Stimulated activated CD8-positive, alpha-beta memory T cell treated with anti-CD3 and anti-CD28 coated beads, Interleukin-15, amount 100 ng/mL, for 24 hours (primary cell): ENCODE measurements at places on chromosomes 6 and 20.

DNA sequence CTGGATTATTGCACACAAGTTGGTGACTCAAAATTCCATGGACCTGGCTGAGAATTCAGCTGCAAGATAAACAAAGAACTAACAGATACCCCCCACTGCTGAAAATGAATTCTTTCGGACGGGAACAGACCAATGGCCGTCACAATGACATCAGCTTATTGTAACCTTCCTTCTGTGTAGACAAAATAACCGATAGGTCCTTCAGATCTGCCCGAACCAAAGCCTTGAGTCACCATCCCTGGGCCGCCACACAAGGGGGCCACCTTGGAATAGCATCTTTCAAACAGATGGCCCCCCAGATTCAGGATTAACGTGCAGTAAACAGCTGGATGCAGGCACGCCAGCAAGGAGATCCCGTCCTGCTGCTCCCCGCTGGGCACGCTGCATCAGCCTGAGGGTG is 214.0 kb upstream of the EXOC2 start:
- DNase-seq = no peak

- DNase-seq = no peak
Observed at GRCh38 chr20:40865095-40865494, 163.5 kb upstream of the TOP1 start.

GRCh38 chr20:2771631-2772080 is 28.8 kb downstream of the CPXM1 start:
- no peak for DNase-seq

DNA sequence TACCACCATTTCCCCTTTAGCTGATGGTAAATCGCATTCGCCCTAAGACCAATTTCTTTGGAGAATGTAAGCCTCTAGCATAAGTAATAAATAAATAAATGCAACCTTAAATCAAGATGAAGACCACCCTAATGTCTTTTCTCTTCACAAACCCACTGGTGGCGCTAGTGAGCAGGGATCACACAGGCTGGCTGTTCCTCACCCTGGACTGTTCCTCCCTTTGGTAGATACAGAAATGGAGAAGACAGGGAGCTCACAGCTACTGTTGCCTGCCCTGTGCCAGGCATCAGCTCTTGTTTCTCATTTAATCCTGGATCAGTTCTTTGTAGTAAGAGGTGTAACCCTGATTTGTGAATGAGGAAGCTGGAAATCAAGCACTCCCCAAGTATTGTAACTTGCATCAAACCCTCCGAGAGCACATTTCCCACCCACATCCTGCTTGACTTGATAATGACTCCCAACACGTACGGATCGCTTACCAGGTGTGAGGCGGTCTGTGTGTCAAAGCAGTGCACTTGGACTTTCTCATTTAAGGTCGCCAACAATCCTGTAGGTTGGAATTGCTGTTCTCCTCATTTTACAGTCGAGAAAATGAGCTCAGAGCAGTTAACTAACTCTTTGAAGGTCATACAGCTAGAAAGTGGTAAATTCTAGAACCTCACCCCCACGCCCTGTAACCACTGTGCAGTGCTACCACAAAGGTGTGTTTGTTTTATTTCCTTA is 236.1 kb downstream of the TSHZ2 start:
- DNase-seq = no peak

DNA sequence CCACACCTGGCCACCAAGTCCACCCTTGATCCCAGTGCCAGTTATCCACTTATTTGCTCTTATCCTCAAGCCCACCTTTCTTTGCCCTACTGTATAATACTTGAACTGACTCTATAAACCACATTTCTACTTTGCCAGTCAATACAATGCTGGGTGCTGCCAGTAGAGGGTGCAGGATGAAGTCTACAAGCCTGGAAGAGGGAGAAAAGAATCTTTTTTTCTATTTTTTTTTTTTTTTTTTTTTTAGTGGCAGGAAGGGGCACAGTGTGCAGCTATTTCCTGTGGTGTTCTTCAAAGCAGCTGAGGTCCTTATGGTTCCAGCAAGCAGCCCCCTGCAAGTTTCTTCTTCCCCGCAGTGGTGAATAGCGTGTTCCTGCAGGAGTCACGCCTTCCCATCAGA is 22.2 kb upstream of the GABRR1 start:
- DNase-seq = no peak

DNA sequence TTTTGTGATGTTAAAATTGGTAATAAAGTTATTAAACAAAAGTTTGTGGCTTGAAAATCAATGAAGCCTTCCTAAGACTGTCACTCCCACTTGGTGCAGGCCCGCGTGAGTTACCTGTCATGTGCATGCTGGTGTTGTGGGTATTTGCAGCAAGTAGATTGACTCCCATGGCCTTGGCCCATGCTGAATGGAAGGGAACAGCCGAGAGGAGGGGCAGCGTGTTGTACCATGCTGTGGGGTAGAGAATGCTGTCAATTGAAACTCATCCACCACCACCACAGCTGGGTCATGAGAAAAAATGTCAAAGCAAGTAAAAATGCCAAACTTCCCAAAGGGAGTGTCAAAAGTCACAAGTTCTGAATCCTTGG is 12.7 kb upstream of the VNN1 start:
- no peak for DNase-seq

DNA sequence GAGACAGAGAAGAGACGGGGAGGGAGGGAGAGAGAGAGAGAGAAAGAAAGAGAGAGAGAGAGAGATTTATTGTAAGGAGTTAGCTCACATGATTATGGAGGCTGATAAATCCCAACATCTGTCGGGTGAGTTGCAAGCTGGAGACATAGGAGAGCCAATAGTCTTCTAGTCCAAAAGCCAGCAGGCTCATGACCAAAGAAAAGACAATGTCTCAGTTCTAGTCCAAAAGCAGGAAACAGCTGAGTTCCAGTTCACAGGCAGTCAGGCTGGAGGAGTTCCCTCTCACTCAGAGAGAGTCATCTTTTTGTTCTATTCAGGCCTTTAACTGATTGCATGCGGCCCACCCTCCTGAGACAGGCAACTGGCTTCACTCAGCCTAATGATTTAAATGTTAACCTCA is 416.6 kb downstream of the PREX1 start:
- no peak for DNase-seq

GRCh38 chr20:25351024-25351360 is 39.6 kb downstream of the ABHD12 start:
- DNase-seq = no peak

DNA sequence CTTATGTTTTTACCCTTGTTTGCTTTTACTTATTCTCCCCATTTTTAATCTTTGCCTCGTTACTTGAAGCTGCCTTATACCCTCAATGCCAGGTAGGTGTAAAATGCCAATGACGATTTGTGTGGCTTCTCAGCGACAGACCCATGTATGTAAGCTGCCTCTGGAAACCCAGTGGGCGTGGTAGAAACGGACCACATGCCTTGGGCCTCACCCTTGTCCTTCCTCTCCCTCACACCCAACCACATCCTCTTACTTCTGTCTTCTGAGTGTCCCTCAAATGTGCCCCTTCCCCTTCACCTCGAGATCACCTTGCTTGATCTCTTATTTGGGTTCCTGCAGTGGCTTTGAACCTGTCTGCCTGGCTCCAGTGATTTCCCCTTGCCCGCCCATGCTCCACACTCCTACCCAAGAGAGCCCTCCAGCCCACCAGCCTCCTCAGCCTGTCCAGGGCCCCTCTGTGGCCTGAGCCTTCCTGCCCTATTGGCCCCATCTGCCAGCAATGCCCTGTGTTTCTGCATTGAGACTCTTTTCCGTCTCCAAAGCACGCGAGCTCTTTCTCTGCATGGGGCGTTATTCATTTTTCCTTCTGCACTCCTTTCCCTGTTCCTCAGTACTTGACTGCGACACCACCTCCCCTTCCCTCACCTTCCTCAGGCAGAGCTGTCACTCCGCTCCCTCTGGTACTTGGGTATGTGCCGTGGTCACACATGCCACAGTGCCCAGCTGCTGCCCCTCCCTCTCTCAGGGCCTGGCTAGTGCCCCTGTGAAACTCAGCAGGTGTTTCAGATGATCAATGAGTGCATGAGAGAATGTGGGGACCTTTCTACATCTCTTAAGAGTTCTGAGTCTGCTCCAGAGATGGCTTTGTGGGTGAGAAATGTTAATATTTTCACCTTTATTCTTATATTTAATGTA is 115.4 kb downstream of the SLX4IP start:
- DNase-seq = no peak

- DNase-seq = no peak
Observed at GRCh38 chr20:61608275-61609085, 356.4 kb downstream of the CDH4 start.

DNA sequence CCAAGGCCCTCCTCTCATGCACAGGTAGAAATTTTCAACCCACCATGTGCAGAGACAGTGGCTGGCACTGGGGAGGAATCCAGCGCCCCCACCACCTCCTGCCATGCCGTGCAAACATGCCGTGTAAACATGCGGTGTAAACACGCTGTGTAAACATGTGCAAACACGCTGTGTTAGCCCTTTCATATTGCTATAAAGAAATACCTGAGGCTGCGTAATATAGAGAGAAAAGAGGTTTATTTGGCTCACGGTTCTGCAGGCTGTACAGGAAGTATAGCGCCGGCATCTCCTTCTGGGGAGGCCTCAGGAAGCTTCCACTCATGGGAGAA is 218.3 kb downstream of the TAF4 start:
- DNase-seq = no peak

- DNase-seq = no peak
Observed at GRCh38 chr6:110214338-110214737, 34.1 kb downstream of the CDC40 start.

DNA sequence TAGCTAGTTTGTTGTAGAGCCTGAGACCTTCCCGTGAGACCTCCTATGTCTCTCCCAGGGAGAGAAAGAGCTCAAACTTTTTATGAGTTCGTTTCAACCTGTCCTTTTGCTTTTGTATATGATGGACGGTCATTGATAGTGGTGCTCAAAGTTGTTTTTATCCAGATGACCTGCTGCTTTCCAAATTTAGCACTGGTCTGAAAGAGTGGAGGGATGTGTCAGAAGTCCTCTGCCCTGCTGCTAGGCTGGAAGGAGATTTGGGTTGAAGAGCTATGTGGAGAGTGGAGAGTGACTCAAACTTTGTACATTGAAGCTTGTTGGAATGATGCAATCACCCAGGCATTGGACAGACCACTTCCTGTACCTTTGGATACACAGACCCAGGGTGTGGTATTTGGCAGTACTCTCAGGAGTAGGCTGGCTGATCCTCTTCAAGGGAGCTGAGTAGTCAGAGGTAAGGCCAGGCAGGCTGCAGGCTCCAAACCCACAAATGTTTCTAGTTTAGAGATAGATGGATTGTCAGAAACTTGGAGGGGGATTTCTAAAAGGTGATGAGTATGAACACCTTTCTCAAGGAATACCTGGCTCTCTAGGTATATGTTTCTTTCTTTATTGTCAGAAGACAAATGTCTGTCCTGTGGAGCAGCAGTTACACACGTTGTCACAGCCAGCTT is 49.4 kb upstream of the RREB1 start:
- DNase-seq = no peak

- no peak for DNase-seq
Observed at GRCh38 chr20:51062065-51062464, 39.2 kb upstream of the KCNG1 start.

DNA sequence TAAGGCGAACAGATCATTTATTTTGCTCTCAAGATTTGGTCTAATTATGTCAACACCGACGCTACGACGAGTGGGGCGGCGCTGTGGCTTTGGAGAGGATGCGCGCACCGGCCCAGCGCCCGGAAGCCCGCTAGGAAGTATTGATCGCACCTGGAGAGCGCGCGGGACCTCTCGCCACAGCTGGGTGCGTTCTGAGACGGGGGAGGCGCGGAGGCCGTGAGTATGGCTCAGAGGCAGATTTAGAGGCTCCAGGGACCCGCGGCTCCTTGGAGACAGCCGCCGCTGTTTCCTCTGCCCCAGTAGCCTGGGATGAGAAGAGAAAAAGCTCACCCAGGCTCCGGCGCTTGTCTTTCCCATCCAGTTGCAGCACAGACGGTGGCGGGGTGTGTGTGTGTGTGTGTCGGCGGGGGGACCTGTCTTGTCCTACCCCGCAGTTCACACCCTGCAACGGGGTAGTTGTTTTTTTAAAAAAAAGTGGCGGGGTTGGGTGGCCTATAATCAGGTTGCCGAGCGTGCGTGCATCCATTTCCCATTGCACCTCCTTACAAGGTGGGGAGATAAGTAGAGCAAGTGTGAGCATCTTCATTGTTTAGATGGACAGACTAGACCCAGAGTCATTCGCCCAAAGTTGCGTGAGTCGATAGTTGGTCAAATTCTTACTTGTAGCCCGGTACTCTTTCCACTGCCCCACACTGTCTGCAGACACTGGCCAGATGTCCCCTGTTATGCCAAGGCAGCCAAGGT is 11.2 kb downstream of the TFAP2D start:
- DNase-seq = no peak

DNA sequence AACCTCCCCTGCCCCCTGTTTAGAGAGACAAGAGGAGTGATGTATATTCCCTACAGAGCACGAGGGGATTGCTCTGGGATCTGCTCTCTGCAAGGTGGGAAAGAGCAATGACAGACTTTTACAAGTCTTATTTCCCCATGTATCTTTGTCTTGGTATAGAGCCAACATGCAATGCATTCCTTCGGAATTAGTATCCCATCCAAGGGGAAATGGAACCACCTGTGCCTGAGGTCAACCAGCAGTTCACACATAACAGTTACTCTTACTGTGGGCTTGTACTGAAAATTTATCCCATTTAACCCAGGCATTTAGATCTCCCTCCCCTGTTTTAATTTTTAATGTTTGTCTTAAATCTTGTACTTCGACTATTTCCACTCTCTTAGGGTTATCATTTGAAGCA is 250.4 kb downstream of the C6orf118 start:
- no peak for DNase-seq

- DNase-seq = no peak
Observed at GRCh38 chr20:51687108-51687507, 81.1 kb downstream of the ATP9A start.

- DNase-seq = no peak
Observed at GRCh38 chr6:170444056-170444591, 109.0 kb downstream of the PSMB1 start.

GRCh38 chr6:5471044-5471443 is 209.7 kb downstream of the FARS2 start:
- DNase-seq = no peak
